ENCODE measurements at places on chromosomes 1 and 21.

DNA sequence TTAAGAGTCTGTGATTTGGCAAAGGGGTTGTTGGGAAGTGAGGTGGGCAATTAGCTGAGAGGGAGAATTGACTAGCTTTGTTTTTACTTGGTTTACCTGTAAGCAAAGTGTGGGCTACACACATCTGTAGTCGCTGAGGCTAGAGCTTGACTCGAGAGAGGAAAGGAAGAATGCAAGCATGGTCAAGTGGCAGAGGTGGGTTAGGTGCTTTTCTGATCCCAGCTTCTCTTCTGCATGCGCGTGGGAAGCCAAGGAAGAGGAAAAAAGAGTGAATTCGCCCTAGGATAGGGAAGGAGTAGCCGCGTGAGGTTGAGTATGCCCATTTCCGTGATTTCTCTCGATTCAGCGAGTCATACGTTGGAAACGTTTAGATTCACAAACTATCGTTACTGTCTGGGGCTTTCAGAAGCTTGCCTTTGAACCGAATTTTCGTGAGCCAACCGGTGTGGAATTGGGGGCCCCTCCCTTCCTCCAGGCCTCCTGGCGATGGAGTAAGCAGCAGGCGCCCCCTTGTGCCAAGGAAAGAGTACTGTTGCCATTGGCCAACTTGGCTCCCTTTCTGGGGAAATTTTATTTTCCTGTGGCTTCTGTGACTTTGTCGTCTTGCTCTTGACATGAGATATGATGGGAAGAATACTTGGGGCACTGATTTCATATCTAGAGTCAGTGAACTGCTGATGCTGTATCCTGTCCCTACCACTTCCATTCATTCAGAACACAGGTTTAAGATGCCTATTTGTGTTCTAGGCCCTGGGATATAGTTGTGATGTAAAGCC is 1.3 kb downstream of the PIGV start:
- DNase-seq = peak; percentile 85

GRCh38 chr1:197838836-197839235 is 63.6 kb upstream of the DENND1B start:
- DNase-seq = peak; percentile 83

DNA sequence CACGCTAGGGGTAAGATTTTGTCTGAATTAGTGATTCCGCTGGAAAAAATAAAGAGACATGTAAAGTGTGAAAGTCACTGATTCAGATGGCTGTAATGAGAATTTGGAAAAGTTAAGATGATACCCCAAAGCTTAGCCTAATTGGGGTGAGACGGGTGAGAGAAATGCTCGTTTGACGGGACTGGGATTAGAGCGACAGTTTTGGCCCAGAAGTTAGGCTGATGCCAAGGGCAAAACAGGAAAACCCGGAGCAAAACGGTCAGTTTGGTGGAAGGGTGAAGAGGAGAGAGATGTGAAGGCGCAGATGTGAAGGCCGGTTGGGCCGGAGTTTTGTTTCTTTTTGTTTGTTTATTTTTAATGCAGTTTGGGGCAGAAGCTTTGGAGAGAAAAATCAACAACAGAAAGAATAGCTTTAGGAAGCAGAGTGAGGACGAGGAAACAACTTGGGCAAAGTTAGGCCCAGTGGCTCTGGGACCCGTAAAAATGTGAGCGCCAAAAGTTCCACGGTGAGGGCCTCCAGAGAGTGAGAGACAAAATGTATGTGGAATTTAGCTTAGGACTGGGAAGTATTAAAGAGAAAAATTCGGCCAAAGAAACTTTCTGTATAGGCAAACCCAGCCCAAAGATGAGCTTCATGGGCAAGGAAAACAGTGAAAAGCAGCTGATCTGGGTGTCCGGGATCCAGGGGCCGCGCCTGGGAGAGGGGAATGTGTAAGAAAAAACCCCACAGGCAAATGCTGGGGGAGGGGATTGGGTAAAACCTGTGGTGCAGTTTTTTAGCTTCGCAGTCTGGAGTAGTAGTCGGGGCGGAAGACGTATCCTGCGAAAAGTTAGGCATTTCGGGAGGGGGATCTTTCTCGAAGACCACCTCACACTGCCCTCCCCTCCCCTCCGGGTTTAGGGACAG is 1.2 kb downstream of the DMRTA2 start:
- DNase-seq = no peak

DNA sequence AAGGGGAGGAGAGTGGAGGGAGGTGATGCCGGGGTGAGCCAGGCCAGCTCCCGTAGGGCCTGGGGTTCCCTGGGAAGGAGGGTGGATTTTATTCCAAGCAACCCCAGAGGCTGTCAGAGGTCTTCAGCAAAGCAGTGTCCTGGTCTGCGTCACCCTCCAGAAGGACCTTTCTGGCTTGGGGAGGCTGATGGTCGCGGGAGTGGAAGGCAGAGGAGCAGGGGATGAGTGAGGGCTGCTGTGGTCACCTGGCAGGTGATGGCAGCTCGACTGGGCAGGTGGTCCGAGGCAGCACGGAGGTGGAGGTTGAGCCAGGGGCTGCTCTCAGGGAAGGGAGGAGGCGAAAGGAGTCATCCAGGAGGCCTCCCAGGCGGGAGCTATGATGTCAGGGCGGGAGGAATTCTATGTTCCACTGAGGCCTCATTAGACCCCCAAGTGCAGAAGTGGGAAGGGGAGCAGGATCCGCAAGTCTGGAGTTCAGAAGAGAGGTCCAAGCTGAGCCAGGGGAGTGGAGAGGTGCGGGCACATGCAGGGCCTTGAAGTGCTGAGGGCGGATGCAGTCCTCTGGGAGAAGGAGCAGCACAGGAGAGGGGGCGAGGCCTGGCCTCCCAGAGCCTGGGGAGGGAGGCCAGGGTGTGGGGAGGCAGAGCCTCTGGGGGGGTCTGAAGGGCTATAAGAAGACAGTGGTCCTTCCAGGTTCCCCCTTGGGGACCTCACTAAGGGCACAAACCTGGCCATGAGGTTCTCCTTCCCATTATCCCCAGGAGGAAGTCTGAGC is 33.3 kb downstream of the BMP8A start:
- DNase-seq = no peak

All from inflammatory macrophage treated with lipopolysaccharide for 1 hour (primary cell).